ENCODE measurements at places on chromosomes 1 and 21.

DNA sequence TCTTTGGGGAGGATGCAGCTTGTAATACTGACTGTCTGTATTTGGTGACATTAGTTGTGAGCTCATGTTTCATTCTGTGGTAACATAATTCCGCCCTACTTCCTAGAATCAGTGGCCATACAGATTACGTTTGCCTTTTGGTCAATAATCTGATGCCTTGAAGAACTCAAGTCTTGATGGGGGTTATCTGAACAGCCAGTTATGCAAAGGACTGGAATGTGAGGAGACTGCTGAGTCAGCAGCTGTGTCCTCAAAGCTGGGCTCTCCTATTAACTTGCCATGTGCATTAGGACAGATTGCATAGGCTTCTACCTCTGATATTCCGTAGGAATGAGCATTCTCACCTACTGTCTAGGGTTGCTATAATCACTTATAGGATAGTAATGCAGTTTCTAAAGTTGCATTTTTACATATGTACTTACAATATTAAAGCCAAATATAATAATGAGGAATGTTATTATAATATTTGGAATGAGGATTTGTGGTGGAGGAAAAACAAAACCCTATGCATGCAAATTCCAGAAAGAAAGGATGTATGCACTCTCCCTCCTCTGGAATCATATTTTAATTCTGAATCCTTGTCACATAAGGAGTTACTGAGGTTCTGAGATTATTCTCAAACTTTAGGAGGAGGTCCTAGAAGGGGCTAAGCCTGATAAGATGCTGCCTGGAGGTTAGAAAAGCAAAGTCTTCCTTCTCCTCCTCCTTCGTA lies 116.0 kb downstream of the NOS1AP start:
- no peak for DNase-seq

- no peak for DNase-seq
Measured at GRCh38 chr1:114154146-114154962, 685 bp upstream of the SYT6 start.

DNA sequence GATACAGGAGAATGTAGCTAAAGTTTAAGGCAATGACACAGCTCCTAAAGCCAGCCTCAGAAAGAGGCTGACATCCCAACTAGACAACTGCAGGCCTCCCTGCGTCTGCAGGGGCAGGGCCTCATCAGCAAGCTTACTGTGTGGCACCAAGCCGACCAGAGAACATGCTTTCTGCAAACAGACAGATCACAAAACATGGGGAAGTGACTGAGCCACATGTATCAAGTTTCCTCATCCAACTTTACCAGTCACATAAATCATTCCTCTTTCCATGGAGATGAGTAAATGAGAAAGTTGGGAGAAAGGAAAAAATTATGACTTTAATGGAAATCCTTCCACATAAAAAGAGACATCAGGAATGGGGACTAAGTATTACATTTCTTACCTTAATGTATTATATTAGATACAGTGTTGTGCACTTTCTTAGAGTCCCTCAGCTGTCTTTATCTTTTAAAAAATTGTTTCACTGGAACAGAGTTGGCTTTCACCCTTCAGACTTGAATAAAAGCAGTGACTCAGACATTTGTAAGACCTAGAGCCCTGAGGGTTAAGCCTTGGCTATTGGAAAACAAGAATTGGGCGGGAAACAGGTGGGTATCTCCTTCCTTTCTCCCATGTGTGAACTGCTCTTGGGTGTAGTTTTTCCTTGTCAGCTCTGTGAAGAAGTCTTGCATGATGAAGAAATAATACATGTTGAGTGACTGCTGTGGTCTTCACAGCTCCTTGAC lies 305.7 kb upstream of the SNX7 start:
- no peak for DNase-seq

- DNase-seq: no peak
Measured at GRCh38 chr1:29549001-29549400, 312.7 kb downstream of the PTPRU start.

GRCh38 chr21:36730291-36731281 lies 31.7 kb downstream of the SIM2 start:
- DNase-seq: no peak

DNA sequence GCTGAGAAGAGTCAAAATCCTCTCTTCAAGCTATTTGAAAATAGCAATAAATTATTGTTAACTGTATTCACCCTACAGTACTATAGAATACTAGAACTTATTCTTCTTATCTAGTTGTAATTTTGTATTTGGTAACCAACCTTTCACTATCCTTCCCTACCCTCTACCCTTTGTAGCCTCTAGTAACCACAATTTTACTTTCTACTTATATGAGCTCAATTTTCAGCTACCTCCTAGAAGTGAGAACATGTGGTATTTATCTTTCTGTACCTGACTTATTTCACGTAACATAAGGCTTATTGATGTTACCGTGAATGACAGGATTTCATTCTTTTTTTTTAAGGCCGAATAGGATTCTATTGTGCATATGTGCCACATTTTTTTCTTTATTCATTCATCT lies 30.0 kb downstream of the ZC3H11B start:
- DNase-seq: no peak

GRCh38 chr1:104195395-104195794 lies 445.7 kb downstream of the AMY1C start:
- DNase-seq: no peak

- no peak for DNase-seq
Measured at GRCh38 chr1:78980511-78980910, 26.0 kb downstream of the ADGRL4 start.

DNA sequence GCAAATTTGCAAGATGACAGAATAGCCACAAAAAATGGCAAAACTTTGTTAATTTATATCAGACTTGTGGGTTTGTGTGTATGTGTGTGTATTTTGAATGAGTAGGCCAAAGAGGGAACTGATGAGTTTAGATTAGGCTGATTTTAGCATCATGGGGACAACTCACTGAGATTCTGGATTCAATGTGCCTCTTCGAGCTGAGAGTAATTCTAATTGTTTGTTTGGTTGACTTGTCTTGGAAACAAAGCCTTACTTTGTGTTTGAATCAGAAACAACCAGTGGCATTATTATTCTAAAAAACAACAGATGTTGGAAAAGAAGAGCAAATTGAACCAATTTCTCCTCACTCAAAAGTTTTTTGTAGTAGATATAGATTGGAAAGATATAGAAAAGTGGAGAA lies 40.5 kb upstream of the C21orf91 start:
- DNase-seq: no peak

DNA sequence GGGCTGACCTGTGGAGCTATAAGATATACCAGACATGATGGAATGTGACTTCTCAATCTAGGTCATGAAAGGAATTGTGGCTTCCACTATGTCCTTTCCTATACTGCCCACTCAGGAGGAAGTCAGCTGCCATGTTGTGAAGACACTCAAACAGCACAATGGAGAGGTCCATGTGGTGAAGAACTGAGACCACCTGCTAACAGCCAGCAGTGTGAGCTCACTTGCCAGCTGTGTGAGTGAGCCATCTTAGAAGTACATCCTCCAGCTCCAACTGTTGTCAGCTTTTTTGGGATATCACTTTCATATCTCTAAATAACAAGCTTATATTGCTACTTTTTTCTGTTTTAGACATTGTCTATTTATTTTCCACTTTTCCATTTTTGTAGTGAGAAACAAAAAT lies 29.7 kb downstream of the OLFML3 start:
- no peak for DNase-seq

DNA sequence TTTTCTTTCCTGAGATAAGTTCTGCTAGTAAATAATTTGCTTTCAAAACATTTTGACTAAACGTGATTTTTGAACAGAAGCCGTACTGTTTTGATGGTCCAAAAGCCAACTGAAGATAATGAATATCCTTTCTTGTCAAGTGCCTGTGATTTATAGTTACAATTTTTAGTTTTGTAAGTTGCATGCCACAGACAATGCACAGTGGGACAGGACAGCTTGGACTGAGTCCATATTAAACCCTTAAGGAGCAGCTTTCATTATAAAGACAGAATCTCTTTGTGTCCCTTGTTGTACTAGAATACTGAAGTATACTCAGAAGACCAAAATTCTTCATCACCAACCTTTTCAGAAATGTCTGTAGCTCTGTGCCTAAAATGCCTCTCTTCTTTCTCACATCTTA lies 92.2 kb downstream of the LTN1 start:
- no peak for DNase-seq

- no peak for DNase-seq
Measured at GRCh38 chr1:67285780-67286488, 21.7 kb upstream of the IL12RB2 start.

- DNase-seq: no peak
Measured at GRCh38 chr1:164765992-164766720, 207.2 kb downstream of the PBX1 start.

GRCh38 chr1:226632922-226633351 lies 84.4 kb downstream of the STUM start:
- no peak for DNase-seq

DNA sequence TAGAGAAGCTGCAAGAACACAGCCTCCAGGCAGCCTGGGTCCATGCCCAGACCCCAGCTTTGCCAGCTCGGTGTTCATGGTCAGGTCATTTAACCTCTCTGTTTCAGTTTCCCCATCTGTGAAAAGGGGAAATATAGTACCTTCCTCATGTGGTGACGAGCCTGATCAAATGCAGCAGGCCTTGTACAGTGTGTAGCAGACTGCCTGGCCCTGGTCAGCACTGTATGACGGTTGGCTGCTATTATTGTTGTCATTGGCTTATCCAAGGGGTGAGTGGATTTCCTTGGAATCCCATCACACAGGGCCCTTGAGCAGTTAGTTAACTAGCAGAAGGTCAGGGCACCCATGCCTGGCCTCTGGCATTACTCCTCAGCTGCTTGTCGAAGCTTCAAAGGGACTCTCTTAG lies 6.6 kb upstream of the TMEM51 start:
- no peak for DNase-seq

GRCh38 chr1:114024049-114024448 lies 44.8 kb downstream of the OLFML3 start:
- DNase-seq: no peak

DNA sequence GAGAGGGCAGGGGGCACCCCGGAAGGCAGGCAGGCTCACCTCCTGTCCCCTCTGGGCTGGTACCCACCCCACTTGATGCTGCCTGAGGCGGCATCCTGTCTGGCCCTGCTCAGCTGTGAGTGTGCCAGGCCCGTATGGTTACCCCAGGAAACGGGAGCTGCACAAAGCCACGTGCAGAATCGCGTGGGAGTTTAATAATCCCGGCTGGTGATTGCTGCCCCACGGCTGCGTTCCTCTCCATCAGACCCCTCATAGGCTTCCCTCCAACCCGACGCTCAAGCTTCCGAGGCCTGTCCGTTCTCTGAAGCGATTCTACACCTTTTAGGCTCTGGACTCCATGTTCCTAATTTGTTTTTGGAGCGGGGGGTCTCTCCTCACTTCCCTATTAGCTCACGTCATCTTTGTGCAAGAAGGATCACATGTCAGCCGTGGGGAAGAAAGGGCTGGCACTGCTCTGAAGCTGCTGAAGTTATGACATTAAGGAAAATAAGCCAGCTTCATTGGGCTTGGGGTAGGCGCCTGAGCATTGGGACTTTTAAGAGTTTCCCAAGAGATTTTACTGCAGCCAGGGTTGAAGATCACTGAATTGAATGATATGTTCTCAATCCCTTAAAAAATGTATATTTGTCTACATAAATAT lies 1.1 kb upstream of the B3GALT5 start:
- no peak for DNase-seq

DNA sequence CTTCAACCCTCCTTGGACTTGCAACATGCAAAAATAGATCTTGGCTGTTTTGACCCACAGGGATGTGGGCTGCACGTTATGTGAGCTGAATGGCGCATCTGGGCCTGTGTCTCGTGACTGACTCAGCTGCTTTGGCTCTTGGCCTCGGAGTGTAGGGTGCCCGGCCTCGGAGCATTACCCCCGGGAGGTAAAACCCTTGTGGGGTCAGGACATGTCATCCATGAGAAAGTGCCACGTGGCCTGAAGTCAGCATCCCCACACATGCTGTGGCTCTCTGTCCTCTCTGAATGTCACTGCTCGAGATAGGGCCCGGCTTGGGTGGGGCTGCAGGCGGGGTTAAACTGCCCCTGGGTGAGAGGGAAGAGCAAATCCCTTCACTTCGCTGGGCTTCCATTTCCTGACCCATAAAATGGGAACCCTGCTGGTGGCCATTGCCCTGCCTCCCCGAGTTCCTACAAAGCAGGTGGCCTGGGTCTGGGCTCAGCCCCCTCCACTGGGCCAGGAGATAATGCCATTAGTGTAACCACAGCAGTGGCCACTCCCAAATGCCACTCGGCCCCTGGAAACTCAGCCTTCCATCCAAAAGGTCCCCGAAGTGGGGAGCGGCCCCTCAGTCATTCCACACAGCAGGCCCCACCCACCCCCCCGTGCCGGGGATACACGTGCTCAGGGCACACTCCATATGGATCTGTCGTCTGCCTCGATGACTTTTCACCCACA lies 22.8 kb upstream of the TSPEAR start:
- DNase-seq: no peak

DNA sequence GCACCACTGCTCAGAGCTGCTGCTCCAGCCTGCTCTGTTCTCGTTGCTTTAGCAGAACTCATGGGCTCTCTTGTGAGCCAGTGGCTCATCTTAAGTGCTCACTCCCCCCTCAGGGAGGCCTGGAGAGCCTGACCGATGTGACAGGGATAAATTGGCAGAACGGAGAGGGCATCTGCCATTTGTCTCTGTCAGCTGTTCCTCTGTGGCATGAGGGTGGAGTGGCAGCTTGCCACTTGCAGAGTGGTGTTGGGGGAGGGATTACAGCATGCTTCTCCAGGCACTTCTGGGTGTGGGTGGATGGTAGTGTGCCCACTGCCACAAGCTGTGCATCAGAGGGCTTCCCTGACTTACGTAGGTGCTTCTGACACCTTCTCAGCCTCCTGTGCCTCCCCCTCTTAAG lies 229.5 kb downstream of the PAPPA2 start:
- DNase-seq: no peak

DNA sequence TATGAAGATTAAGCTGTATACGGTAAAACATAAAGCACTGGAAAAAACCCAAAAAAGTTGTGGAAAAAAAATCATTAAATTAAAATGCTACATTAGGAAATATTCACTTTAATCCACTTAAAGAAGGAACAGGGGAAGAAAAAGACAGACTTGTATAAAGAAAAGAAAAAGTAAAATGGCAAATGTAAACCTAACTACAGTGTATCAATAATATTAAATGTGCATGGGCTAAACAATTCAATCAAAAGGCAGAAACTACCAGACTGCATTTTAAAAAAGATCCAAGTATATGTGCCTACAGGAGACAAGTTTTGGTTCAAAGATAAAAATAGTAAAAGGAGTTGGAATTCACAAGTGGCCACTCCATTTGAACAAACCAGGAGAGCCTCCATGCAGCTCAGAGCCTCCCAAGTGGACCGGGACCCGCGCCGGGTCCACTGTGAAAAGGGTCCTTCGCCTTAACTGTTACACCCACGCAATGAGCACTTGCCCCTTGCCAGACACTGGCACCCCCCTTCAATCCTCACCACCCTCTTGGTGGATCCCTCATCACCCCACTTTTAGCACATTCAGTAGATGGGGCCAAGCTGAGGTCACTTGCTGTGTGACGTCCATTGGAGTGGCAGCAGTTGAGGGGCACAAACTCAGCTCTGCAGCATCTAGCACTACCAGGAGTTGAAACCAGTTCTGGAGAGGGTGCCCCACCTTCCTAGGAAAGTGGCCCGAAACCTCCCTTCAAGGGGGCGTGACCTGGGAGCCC lies 898 bp downstream of the C1orf174 start:
- DNase-seq: no peak
